Effector memory CD8-positive, alpha-beta T cell (primary cell): ENCODE measurements at places on chromosomes 11 and 22.
A peak's percentile ranks its signal among the peaks of the same experiment; 100 is the strongest.

DNA sequence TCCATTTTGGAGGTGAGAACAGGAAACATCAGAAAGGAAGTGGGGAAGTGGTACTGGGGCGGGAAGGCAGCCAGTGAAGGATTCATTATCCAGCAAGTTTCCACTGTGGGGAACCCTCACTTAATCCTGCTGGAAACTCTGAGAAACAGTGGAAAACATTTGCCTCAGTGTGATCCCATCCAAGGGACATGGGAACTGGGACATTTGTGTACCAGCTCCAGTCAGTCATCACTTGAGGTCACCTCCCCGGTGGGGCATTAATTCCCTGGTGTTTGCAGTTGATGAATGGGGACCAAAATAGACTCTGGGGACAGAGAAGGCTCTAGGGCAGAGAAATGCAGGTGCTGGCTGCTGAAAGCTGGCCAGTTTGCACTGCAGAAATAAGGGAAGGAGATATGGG is 599.9 kb downstream of the BUD13 start:
- DNase-seq = no peak

- no peak for DNase-seq
Observed at GRCh38 chr11:35717043-35717442, 54.5 kb downstream of the TRIM44 start.

DNA sequence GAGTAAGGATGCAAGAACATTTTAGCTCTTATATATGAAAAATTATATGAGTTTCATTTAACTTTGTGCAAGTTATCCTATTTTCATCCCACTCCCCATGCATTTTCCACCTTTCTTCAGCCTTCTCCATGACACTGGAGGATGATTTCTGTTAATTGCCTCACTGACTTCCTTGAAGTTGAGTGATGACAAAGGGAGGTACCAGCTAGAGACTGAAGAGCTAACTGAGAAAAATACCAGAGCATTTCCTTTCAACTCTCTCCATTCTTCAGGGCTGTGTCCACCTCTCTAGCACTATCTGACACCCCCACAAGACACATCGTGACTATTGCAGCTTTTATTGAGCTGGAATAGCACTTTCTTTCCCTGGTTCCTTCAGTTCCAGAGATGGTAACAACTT is 711.6 kb upstream of the LRRC4C start:
- DNase-seq = no peak

- DNase-seq = no peak
Observed at GRCh38 chr22:33717694-33718396, 202.4 kb downstream of the LARGE1 start.

- DNase-seq = no peak
Observed at GRCh38 chr11:116169776-116170175, 603.0 kb downstream of the BUD13 start.

- DNase-seq = no peak
Observed at GRCh38 chr11:83520849-83521248, 234.7 kb upstream of the CCDC90B start.

- no peak for DNase-seq
Observed at GRCh38 chr22:26897384-26897783, 240.0 kb downstream of the MIAT start.

DNA sequence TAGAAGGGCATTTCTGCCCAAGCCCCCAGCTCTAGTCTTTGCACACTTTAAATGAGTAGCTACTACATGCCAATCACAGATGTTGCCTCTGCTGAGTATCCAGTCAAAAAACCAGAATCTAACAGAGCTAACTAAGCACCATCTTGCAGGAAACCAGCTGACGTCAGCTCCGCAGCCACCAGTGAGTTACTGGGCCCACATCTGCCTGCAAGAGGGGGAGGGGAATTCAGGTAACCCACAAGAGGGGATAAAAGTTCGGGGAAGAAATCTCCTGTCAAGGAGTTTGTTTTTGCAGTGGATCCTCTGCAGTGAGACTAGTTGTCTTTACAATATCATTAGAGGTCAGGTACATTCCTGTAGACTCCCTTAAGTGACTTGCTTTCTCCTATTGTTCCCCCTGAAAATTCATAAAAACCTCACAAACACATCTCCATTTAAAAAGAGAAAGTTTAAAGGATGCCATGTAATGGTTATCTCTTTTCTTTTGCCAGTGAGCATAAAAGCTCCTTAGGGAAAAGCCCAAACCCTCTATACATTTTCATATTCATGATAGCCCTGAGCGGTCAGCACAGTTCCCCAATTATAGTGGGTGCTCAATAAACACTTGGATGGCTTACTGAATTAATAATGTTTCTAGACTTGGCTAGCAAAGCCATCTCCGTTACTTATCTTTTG is 9.3 kb downstream of the CD44 start:
- no peak for DNase-seq

DNA sequence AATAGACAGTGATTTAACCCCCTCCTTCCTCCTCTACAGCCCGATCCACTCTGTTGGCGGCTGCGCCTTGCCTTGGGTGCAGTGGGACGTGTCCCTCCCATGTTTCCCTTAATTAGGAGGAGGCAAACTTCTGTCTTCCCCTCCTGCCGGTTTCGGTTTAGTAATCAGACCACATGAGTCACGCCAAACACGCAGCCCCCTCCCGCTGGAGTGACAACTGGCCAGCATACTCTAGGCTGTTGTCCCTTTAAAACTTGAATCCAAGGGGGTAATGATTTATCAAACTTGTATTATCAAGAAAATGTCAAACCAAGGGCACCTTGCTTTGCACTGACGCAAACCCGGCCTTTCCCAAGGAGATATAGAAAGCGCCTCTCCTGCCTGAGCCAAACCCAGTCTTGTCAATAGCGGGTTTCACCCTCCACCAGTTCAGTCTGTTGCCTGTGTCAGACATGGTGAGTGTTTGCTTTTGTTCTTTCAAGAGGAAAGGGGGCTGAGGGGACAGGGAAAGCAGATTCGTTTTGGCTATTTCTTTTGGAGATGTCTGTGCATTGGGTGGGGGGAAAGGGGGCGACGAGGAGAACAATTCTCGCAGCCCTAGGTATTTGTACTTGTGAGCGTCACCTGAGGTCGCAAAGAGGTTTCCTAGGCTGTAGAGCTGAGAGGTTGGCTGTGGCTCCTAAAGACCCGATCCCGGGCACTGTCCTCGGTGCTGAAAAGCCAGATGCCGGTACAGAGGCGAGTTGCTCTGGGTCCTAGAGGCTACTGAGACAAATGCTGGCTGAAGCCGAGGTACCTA is at the start of gene SLC6A5:
SLC6A5 (plus strand) TSS at position 388 of the 799 bp plus-strand sequence; CDS start at position 453, 65 bp downstream.
- no peak for DNase-seq

DNA sequence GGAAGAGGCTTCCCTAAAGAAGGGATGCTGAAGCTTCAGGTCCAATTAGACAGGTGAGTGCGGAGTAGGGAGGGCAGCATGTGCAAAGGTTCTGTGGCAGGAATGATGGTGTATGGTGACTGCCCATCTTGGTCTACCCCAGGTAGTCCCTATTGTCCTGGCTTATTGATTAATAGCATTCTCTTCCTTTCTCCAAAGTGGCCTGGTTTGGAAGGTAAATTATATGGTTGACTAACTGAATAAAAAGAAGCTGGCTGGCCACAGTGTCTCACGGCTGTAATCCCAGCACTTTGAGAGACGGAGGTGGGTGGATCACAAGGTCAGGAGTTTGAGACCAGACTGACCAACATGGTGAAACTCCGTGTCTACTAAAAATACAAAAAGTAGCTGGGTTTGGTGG is 230.5 kb downstream of the MIAT start:
- no peak for DNase-seq

- DNase-seq = no peak
Observed at GRCh38 chr11:31821766-31822165, 10.6 kb upstream of the PAX6 start.

DNA sequence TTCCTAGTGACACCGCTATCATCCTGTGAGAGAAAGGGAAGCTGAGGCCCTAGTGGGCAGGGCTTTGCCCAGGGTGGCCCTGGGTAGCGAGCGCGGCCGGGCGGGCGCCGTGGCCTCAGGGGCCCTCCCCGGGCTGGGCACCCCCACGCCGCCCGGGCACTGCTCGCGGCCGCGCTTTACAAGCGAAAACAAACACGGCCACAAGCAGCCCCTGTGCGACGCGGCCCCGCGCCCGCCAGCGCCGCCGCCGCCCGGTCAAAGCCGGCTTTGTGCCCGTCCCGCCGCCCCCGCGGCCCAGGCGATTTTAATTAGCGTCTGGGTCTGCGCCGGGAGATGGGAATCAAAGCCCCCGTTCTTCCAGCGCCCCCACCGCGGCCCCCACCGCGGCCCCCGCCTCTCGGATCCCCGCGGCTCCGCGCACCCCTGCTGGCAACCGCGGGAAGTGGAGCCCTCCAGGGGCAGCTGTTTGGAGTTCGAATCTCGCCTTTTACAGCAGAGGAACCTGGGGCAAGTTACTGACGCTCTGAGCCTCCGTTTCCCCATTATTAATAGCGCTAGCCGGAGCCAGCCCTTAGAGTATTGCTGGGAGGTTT is 47.9 kb downstream of the CHRDL2 start:
- DNase-seq = no peak

- no peak for DNase-seq
Observed at GRCh38 chr11:71086687-71087258, 165.6 kb downstream of the SHANK2 start.

DNA sequence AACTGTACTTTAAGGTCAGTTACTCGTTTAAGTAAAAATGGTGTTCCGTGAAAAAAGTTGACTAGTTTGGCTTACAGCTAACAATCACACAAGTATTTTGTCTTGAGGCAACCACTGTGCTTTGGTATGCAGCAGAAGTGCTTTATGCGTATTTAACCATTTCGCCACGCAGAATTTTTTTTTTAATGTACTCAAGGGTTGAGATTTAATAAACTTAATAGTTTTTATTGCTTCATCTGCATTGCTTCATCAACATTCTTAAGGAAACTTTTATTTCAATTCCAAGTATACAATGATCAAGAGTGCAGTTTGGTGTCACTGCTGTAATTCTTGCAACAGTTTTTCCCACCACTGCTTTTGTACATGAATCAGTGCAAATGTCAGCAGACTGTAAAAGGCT is 66.4 kb downstream of the ZNRF3 start:
- DNase-seq = no peak

- no peak for DNase-seq
Observed at GRCh38 chr22:39206491-39206890, 38.3 kb downstream of the PDGFB start.

GRCh38 chr11:4644233-4644632 is 451 bp downstream of the OR51E1 start:
- DNase-seq = no peak

DNA sequence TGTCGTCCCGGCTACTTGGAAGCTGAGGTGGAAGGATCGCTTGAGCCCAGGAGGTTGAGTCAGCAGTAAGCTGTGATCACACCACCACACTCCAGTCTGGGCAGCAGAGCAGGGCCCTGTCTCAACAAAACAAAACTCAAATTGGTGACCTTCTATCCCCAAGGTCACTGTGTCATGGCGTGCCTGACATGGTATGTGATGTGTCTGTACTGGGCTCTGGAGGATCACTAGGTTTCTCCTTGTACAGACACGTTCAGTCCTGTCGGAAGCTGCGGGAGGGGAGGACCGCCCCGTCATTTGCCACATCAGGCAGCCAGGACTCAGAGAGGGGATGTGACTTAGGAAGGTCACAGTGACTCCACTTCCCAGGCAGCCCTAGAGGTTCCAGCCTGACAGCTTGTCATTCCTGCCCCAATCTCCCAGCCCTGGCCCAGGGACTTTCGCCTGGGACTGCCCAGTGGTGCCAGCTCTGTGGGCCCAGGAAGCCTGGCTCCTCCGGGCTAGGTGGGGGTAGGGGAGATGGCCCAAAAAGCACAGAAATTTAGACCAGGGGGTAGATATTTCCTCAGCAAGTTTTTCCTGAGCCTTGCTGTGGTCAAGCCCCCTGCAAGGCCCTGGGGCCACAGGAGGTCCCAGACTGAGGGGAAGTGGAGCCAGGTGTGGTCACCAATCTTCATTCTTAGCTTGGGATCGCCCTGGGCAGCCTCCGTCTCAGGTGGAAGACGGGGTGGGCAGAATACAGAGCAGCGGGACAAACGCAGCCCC is 53.2 kb downstream of the TRIOBP start:
- no peak for DNase-seq

- peak; percentile 53 for DNase-seq
Observed at GRCh38 chr11:74702383-74703007, 28.7 kb downstream of the CHRDL2 start.
